ENCODE measurements at places on chromosomes 12 and 14.

DNA sequence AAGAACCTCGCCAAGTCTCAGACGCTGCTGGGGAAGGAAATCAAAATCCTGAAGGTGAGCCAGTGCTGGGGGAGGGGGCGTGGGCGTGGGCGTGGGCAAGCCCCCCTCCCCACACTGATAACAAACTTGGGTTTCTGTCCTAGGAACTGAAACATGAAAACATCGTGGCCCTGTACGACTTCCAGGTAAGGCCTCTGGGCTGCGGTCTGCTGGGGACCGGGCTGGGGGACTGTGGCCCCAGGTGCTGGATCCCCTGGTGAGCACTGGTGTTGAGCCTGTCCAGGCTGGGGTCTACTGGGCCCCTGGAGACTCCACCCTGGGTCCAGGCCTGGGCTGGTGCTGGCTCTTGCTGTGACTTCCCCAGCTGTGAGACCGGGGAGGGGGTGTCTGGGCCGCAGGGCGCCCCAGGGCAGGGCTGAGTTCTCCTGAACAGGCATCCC, 1.2 kb downstream of the ULK1 start:
- DNase-seq = peak; percentile 59

- DNase-seq = no peak
Measured at GRCh38 chr14:31785574-31785973, 224.4 kb downstream of the NUBPL start.

DNA sequence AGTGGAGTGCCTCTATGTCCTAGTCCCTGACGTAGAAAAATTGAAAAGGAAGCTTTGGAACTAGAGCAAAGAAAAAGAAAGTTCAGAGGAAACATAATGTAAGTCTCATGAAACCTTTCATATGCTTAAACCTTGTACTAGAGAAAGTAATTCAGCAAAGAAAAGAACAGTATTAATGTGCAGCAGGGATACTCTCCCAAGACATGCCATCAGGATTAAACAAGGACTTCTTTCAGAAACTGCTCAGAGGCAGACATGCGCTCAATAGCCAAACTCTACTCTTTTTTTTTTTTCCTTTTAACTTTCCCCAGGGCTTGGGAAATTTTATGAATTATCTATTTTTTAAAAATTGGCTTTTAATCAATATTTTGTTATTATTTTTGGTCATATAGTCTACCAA, 7.1 kb upstream of the ASB8 start:
- DNase-seq = no peak

DNA sequence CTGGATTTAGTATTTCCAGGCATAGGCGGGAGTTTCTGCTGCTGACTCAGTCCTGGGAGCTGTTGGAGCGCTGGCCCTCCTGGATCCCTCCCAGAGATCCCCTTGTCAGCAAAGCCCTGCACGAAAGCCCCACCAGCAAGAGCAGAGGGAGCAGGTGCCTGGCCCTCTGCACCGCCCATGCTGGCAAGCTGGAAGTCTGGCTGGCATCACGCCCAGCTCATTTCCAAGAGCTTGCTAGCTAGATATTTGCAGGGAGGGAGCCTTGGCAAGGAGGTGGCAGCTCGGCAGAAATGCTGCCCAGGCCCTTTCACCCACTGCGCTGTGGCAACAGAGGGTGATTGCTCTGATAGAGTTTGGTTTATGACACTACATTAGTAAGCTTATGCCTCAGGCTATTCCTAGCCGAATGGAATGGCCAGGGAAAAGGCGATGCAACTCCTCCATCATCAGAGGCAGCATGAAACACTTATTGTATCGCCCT, 193.9 kb downstream of the EMP1 start:
- no peak for DNase-seq

GRCh38 chr14:37089410-37089809, 83.0 kb downstream of the SLC25A21 start:
- DNase-seq = no peak

GRCh38 chr14:30620178-30620577, 1.9 kb upstream of the SCFD1 start:
- no peak for DNase-seq

DNA sequence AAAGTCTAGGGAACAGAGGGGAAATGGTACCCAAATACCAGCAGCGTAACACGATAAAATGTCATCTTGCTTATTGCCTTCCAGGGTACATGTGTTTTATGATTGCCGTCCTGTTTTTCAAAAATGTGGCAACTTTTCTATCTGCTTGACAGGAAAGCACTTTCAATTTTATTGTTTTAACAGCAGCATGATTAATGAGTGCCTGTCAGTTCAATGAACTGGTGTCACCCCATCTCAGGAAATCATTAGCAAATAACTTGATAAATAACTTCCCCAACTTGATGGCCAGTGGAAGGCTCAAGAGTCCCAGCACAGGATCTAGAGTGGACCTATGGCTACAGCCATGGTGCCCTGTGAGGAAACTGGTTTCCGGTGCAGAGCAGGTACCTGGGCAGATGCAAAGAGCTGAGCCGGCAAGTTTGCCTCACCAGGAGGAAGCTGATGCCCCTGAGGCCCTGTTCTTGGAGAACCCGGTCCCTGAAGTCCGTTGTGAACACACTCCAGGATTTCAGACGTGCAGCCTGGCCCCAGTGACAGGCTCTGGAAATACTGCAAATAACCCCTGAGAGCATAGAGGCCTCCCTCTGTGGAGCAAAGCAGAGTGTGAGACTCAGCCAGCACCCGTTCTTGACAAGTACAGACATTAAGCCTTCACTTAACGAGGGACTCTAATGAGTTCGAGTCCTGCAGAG, 173.5 kb upstream of the SFSWAP start:
- no peak for DNase-seq

DNA sequence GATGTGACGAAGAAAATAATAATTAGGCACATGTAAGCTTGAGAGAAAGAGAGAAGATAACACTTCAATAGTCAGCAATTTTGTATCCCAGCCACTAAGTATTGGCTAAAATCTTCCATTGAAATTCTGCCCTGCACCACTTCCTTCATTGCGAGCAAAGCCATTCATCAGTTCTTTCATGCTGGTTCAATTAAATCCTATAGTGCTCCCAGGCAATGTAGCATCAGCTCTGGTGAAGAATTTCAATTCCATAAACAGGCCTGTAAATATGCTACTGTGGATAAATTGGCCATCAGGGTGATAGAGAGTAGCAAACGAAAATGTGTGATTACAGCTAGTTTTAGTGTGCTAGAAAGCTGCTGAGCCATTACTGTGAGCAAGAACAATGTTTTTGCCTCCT, 24.7 kb downstream of the RPL10L start:
- DNase-seq = no peak

- DNase-seq = no peak
Measured at GRCh38 chr14:53493320-53493719, 340.2 kb upstream of the DDHD1 start.
